ENCODE measurements at places on chromosomes 4 and X.

GRCh38 chrX:42680666-42681065 lies 97.3 kb downstream of the PPP1R2C start:
- no peak for DNase-seq

- DNase-seq, result no peak
Observed at GRCh38 chr4:40423735-40424134, 88.6 kb downstream of the CHRNA9 start.

DNA sequence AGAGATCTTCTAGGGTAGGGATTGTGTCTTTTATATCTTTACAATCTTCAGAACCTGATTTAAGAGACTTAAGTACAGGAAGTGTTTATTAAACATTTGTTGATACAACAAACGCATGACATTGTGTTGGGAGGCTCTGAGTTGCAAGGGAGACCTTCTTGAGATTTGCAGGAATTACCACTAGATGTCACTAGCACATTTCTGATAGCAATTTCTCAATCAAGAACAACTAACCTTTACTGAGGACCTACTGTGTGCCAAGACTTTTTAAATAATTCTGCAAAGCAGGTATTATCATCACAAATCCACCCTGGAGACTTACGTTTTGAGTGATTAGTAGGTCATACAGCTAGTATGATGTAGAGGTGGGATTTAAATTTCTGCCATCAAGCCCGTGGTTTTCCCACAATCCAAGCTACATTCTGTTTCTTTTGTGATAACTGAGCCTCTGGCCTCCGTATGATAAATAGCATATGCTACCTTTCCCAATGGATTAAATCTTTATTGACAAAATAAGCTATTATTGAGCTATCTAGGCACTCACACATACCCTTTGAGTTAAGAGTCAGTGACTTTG lies 986.0 kb downstream of the CCSER1 start:
- DNase-seq, result no peak

GRCh38 chr4:137583671-137584070 lies 51.4 kb upstream of the PCDH18 start:
- DNase-seq, result no peak

- no peak for DNase-seq
Observed at GRCh38 chrX:120562569-120562926, 1.8 kb upstream of the CUL4B start.

DNA sequence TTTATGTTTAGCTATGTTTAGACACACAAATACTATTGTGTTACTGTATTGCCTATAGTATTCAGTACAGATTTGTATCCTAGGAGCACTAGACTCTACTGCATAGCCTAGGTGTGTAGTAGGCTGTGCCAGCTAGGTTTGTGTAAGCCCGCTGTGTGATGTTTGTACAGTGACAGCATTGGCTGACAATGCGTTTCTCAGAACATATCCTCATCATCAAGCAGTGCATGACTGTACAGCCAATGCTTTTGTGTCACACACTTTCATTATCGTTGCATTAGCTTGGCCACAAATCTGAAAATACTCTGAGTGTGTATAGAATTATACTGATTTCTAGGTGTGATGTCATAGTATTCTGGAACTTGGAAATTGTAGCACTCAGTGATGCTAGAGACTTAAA lies 63.4 kb downstream of the CLDN34 start:
- no peak for DNase-seq

- no peak for DNase-seq
Observed at GRCh38 chr4:138174981-138175794, 67.0 kb downstream of the SLC7A11 start.

DNA sequence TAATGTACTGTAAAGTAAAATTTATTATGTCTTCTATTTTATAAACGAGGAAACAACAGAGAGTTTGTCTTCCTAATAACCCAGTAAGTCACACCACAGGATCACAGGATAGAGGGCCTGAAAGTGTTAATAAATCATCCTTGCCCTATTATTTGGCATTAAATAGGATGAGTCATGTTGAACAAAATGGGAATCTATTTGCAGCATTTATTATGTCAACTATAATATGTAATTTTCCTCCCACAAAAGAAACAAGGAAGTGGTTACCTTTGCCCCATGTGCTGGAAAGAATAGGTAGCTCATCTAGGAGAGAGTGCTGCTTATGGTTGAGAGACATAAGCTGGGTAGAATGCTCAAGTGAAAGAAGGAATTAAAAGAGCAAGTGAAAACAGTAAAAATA lies 237.6 kb upstream of the NDST3 start:
- no peak for DNase-seq

DNA sequence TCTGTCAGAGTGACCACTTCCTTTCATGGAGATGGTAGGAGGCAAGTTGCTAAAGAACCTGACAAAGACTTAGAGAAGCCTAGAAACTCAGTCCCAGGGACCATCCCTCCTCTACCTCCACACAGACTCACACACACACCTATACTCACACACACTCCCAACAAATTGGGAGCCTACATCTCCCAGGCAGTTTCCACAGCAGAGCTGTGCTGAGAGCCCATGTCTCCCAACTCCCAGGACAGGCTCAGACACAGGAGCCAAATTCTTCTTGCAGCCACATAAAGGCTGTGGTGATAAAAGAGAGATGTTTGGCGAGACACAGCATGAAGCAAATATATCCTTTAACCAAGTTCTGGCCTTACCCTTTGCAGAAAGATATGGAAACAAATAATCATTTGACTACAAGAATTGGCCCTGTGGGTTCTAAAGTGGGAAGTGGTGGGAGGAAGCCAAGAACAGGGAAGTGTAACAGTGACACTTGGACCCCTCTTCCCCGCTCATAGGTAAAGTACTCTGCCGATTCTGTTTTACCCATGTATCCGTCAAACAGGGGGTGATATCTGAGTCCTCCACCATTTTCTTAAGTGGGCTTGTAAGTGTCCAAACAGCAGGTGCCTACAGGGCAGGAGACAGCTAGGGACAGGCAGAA lies 11.0 kb upstream of the IDS start:
- DNase-seq, result no peak

DNA sequence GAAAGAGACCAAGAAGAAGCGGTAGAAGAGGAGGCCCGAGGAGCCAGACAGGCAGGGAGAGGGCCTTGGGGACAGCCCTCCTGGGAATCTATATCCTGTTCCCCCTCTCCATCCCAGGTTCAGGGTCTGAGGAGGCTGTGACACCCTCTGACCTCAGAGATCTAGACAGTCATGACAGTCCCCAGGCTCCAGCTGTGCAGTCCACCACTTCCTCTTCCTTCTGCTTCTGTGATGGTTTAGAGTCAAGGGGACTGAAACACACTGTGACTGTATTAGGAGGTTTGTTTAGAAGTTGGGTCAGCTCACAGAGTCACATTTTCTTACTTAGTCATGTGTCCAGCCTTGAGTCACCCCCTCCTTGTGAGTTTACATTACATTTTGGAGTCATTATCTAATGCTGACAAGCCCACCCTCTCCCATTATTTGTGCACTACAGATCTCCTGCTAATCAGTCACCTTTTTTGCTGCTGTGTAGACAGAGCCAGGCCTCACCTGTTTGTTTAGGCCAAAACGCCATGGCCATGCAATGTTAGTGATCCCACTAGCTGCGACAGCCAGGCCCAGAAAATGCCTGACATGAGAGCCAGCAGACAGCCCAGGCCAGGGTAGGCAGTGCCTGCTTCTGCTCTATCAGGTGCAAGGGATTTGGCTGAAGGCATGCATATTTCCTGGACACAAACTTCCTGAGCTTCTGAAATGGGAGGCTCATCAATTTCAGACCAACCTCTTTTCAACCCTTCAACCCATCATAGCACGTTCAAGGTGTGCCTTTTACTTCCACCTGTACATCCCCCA lies 26.0 kb downstream of the MANBA start:
- DNase-seq, result no peak

DNA sequence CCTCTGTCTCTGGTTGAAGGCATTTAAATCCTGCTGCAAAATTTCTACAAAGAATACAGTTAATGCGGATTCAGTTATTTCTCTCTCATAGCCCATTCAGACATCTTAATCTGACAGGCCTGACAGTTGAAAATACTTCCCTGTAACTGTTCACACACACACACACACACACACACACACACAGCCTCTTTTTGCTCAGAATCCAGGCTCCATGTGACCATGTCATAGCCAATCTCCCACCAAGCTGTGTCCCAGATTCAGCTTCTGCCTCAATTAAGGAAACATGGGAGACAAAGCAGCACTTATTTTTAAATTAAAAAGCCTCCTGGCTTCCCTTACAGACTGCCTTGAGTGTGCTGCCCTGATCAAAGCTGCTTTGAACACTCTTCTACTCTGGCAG lies 49.3 kb upstream of the EFHC2 start:
- DNase-seq, result no peak

- no peak for DNase-seq
Observed at GRCh38 chrX:13690836-13691235, 1.9 kb downstream of the RAB9A start.

DNA sequence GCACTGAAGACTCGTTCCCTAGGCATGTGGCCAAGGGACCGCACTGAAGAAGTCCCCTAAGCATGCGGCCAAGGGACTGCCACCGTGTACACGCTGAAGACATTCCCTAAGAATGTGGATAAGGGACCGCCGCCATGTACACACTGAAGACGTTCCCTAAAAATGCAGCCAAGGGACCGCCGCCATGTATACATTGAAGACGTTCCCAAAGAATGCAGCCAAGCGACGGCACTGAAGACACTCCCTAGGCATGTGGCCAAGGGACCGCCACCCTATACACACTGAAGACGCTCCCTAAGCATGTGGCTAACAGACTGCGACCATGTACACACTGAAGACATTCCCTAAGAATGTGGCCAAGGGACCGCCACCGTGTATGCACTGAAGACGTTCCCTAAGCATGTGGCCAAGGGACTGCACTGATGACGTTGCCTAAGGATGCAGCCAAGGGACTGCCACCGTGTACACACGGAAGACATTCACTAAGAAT lies 31.5 kb downstream of the DHRSX start:
- no peak for DNase-seq

- DNase-seq, result no peak
Observed at GRCh38 chr4:98945297-98945850, 16.4 kb upstream of the EIF4E start.
